T-helper 2 cell (primary cell): ENCODE measurements at places on chromosomes 11 and 22.

DNA sequence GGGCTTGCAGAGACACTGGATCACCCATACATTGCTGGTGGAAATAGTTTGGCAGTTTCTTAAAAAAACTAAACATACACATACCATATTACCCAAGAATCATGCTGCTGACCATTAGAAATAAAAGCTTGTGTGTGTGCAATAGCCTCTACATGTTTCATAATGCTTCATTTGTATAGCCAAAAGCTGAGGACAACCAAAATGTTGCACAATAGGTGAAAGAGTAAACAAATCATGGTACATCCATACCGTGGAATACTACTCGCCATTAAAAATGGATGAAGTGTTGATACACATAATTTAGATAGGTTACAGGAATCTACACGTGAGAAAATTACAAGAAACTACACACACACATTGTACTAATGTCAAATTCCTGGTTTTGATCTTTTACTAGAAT, 6.5 kb downstream of the KBTBD3 start:
- DNase-seq = no peak

DNA sequence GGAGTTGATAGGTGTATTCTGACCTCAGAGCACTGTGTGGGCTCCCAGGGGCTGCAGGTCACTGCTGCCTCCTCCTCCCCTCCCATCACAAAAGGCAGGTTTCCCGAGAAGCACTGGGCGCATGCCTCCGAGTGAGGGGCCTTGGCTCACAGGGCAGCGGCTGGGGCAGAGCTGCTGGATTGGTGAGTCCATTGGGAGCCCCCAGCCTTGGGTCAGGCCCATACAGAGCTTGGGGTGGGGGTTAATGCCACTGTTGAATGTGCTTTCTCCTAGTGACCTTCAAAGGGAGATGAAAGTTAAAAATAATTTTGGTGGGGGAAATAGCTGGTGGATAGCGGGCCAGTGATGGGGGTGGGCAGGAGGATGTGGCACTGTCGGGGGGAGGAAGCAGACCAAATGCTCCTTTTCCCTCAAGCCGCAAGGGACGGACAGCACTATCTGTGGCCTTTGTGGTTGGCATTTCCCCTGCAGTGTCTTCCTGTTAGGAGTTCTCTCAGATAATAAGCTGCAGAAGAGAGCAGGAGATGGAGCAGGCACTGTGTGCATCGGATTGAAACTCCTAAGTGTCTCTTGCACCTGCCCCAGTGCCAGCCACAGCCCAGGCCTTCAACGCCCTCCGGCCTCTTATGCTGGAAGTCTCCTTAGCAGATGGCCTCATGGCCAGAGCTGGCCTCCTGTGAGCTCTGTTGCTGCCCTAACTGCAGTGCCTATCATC, 3.2 kb downstream of the TUBA8 start:
- no peak for DNase-seq

DNA sequence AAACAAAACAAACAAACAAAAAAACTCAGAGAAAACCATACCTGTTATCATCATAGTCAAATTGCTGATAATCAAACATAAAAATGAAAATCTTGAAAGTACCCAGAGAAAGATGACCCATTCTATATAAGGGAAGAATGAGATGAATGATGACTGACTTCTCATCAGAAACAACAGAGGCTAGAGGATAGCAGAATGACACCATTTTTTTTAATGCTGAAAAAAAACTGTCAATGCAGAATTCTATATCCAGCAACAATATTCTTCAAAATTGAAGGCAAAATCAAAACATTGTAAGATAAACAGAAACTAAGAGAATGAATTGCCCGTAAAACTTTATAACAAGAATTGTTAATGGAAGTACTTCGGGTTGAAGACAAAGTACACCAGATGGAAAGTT, 122.1 kb downstream of the ENTHD1 start:
- no peak for DNase-seq

DNA sequence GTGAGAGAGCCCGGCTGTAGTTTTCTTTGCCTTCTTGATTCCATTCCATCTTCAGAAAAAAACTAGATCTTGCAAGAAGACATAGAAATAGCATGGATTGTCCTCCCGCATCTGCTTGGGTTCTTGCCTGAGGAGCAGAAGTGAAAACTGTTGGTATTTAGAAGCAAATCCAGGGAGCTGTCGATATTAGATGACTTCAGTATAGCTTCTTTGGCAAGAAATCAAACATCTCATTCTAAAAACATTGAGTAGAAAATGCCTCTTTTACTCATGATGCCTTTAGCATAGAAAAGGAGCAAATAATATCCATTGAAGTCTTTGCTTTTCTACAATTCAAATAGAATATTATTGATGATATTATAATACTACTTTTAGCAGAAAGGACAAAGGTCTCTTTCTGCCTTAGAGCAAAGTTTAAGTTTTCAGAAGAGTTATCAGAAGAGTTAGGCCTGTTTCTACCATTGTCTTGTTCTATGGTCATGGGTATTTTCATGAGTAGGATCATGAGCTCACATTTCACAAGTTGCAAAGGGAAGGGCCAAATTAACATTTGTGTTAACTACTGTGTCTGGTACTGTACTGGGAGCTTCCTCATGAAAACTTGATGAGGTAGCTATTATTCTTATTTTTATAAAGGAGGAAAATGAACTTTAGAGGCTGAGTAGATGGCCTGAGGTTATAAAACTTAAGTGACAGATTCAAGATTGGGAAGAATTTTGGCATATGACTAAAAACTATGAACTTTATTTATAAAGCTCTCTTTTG, 49.7 kb downstream of the EXT2 start:
- DNase-seq = no peak

- no peak for DNase-seq
Measured at GRCh38 chr11:36803084-36803483, 205.0 kb upstream of the RAG2 start.

DNA sequence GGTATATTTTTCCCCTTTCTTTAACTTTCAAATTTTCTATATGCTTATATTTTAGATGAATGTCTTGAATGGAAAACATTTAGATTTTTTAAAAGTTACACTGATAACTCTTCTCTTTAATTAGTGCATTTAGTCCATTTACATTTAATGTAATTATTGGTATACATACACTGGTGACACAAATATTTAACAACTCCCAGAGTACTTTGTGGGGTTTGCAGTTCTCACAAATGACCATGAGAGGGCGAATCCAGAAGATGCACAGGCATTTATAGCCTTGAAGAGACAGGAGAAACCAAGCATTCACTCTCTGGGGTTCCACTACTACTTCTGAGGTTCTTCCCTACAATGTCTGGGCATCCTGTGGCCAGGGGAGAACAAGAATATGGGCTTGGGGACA, 125.1 kb downstream of the TIMP3 start:
- DNase-seq = no peak

DNA sequence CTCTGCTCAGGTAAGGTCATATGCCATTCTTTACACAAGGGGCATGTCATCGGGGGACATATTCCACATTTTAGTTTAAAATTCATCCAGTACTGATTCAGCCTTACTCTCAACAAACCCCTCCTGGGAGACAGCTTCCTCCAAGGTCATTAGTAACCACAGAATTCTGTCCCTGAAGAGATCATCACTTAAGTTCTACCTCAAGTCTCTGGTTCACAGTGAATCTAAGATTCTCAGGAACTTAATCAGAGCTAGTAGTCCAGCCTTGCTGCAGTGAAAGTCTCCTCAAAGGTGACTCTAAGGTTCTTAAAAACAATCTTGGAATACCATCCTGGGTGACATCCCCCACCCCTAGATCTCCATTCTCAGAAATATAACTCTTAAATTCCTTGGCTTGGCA, 18.9 kb upstream of the GDPD4 start:
- no peak for DNase-seq

- DNase-seq = no peak
Measured at GRCh38 chr22:45869340-45869847, 107.6 kb downstream of the WNT7B start.

DNA sequence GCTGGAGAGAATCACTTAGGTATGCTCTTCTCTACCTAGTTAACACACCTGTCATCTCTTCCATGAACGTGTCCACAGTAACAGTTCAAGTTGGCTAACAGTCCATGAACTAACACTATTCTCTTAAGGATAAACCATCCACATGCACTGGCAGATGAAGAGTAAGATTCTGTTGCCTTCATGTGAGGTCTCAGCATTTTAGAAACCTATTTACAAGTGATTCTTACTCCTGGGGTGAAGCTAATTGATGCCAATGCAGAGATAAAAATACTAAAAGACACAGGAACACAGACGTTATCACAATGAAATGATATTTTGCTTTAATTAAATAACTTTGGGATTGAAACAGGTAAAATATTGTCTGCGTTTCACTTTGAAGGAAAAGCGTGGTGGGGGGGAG, 1.3 kb downstream of the LRRC4C start:
- no peak for DNase-seq

DNA sequence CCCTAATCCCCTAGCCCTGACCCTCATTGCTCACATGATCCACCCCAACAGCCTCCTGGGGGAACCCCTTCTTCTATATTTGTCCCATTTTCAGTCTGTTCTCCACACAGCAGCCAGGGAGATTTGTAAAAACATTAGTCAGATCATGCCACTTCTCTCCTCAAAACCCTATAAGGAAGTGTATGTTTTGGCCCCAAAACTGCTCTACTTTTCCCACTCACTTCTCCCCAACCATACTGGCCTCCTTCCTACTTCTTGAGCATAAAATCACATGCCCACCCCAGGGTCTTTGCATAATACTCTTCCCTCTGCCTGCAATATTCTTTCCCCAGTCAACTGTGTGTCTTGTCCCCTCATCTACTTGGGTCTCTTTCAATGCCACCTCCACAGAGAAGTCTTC, 4.7 kb upstream of the SLC22A12 start:
- DNase-seq = no peak

DNA sequence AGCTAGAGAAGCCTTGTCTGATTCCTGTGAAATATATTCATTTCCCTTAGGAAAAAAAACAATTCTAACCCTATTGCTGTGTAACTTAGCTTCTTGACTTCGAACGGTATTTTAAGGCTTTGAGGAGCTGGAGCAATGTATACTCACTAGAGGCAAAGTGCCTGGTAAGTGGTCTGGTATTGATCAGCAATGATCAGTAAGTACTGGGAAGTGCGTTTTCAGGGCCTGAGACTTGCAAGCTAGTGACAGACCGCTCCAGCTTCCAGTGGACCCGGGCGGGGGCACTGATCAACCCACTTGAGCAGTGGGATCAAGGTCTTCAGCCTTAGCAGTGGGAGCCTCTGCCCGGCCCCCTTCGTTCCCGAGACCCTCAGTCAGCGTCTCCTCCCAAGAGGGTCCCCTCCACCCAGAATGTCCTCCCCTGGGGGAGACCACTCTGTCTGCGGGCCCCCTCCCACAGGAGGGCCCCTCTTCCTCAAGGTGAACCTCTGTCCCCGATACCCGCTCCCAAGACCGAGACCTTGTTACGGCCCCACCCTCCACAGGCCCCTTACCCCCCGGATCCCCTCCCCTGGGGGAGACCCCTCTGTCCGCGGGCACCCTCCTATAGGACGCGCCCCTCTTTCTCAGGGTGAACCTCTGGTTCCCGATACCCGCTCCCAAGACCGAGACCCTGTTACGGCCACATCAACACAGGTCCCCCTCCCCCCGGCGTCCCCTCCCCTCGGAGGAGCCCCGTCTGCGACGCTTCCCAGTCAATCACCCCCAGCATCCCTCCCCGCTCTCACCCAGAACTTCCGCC, 452 bp upstream of the ATXN10 start:
- no peak for DNase-seq

- no peak for DNase-seq
Measured at GRCh38 chr11:28466506-28466905, 358.3 kb downstream of the METTL15 start.

DNA sequence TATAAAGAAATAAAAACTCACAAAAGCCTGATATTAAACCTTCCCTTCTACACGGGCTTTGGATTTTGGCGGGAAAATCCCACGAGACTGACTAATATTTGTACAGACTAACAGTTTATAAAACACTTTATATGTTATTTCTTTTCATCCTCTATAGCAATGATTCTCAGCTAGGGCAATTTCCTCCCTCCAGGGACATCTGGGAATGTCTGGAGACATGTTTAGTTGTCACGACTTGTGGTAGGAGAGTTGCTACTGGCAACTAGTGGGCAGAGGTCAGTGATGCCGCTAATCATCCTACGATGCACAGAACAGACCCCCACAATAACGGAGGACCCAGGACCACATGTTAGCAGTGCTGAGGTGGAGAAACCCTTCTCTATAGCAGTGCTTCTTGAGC, 304.8 kb upstream of the PITPNB start:
- no peak for DNase-seq

- no peak for DNase-seq
Measured at GRCh38 chr11:67269401-67270255, 3.4 kb downstream of the GRK2 start.

DNA sequence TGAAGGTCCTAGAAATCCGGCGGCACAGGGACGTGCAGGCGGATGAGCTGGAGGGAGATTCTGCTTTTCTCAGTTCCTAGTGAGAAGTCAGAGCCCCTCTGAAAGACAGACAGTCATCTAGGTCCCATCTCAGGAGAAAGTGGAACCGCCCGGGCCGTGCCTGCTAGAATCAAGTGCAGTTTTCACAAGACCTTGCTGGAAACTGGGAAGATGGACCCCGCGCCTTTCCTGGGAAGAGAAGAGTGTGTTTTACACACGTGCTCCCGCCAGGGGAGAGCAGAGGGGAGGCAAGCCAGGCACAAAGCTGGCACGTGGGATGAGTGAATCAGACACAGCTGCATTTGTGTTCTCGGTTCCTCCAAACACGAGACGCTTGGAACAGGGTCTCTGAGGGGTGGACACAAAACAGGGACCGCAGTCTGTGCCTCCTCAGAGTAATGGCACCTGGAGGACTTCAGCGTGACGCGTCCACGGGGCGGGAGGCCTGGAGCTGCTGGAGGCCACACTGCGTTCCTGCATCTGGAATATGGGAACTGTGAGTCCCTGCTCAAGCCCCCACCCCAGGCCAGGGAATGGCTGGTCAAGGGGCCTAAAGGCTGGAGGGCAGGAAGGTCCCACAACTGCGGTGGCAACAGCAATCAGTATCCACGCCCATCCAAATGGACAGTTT, 218.3 kb downstream of the BRD1 start:
- no peak for DNase-seq

DNA sequence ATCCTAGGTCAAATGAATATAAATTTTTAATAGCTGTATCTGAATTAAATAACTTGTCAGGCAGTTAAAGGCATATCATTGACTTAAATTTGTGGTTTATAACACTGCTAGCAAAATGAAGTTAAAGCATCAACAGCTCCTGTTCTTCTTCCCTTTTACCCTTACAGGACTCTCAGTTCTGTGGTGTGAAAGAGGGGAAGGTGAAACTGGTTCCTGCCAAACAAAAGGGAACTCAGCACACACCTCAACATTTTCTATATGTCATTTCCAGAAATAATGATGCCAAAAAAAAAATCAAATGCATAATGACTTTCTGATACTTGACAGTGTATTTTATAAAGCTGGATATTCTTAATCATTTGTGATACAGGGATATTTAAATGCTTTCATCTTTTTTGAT, 21.2 kb downstream of the ARL14EP start:
- no peak for DNase-seq
